ENCODE measurements at places on chromosomes 16 and 17.
A peak's percentile ranks its signal among the peaks of the same experiment; 100 is the strongest.

- DNase-seq = no peak
These were observed 256.4 kb downstream of the CDH13 start for GRCh38 chr16:82882982-82883835.

GRCh38 chr16:88437367-88437964 is 15.6 kb upstream of the ZFPM1 start:
- DNase-seq = peak; percentile 45

- no peak for DNase-seq
These were observed 6.3 kb upstream of the TENT4B start for GRCh38 chr16:50146479-50147435.

DNA sequence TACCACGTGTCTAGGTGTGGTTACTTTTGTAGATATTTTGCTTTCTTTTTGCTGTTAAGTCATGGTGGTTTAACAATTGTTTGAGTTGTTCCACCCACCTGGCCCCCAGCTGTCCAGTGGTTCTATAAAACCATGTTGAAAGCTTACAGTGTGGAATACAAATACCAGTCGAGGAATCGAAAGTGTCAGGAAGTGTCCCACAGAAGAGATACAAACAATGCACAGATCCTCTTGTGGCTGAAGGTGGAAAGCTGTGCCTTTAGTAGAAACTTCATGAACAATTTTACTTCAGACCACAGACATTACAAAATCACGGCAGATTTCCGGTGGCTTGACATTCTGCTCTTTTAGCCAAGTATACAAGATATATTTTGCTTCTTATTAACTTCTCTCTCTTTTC is 782.4 kb upstream of the SOX9 start:
- DNase-seq = no peak

DNA sequence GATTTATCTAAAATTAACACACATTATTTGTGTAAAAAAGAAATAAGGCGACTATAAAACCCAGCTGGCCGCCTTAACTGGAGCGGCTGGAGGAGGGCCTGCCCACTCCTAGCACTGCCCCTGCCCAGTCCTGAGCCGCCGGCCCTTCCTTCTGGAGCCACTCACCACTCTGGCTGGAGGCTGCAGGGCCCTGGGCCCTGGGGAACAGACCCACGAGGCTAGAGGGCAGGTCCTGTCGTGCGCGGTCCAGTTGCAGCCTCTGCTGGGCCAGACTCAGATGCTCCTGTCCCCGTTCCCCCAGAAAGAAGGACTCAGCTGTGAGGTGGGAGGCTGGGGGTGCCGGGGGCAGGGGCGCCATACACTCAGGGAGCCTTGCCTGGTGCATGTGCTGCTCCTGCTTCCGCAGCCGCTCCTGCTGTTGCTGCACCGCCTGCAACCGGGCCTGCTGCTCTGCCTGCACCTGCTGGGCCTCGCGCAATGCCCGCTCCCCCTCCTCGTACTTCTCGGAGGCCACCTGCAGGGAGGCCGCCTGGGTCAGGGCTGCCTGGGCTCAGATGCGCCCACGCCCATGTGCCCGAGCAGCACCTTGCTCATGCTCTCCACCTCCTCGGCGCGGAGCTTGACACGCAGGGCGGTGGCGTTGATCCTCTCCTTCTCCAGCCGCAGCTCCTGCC is 9.0 kb upstream of the MRPL38 start:
- no peak for DNase-seq
